Activated CD8-positive, alpha-beta T cell treated with anti-CD3 and anti-CD28 coated beads for 36 hours (primary cell): ENCODE measurements at places on chromosomes 5 and 9. TPM values are rescaled to one million over a fixed set of nuclear protein-coding genes. Genes with fewer than 3 reads are reported as not detected.

SLC36A2 gene
- not detected for total RNA-seq

SLCO6A1 gene
- not detected for total RNA-seq

RAPGEF1 gene
- 85.2 TPM for total RNA-seq

FOXI1 gene
- not detected for total RNA-seq

DNA sequence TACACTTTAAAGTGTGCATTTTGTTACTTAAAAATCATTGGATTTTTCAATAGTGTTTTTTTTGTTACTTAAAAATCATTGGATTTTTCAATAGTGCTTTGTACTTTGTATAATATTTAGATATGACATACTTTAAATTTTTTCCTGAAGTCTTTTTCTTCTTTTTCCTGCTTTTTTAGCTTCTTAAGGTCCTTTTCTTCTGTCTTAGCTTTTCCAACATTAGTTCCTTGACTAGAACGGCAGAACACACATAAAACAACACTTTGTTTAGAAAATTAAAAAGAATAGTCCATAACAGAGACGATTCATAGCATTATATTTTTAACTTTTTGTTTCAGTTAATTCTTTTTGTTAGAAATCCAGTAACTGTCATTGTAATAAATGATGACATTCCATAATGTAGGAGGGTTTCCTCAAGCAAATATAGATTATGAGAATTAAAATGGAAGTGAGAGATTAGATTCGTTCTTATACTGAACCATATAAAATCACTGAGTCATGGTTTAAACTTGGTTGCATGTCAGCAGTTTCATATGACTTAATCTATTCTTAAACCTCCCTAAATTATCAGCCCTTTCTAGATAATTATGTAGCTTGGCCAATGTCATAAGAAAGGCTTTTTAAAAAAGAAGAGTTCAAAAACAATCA is 45.3 kb upstream of the RICTOR start:
- no peak for DNase-seq

GRCh38 chr9:113579283-113580040 is 115.9 kb downstream of the RGS3 start:
- peak; percentile 60 for DNase-seq

DNA sequence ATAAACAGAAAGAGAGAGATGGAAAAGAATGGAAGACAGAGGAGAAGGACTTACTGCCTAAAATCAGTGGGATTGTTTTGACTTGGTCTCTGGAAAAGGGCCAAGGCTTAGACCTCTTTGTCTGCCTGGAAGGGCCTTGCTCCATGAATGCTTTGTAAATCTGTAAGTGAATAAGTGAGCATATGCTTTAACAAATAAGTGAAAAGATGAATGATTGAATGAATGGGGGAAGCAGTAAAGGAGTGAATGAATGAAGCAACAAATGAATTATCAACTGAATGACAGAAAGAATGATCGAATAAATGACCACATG is 5.5 kb downstream of the KCNIP1 start:
- DNase-seq = no peak

- no peak for DNase-seq
Measured at GRCh38 chr5:17203329-17204132, 13.9 kb upstream of the BASP1 start.
